Mesenteric fat pad (tissue), 1 donor: ENCODE measurements at places on chromosomes 16 and 17. TPM values are rescaled to one million over a fixed set of nuclear protein-coding genes. Genes with fewer than 3 reads are reported as not detected.

DNA sequence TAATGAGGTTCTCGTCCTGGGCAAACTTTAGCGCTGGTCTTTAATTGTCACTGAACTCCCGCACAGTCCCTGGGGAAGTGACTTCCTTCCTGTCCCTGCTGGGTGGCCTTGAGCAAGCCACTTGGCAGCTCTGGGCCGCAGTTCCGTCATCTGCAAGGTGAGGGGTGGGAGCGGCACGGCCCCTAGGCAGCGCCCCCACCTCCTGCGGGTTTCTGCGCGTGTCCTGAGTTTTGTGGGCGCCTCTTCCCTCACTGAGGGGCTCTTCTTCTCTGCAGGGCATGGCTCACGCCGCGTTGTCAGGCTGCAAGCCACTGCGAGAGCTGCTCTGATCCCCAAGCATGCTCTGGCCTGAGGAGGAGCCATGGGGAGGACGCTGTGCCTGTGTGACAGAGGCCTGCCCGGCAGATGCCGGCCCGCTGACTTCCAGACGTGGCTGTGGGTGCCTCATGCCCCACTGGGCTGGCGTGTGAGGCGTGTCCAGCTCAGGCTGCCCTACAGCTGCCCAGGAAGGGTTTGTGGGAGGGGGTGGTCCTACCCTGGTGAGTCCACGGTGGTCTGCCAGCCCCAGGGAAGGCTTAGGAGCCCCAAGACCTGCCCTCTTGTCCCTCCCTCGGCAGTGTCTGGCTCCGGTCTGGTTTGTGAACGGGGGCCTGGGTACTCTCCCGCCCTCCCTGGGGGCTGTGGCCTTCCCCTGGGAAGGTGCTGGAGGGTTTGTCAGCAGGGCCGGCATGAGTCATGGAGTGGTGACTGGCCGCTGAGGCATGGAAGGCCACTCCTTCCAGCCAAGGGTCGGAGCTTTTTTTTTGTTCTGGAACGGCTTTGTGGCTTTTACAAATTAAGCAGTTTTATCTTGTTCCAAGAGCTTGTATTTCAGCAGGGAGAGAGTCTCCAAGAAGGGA lies 182.0 kb downstream of the SEC14L1 start:
- DNase-seq = peak; percentile 94

- DNase-seq = no peak
Measured at GRCh38 chr16:79047337-79047736, 553.2 kb downstream of the MAF start.

DNA sequence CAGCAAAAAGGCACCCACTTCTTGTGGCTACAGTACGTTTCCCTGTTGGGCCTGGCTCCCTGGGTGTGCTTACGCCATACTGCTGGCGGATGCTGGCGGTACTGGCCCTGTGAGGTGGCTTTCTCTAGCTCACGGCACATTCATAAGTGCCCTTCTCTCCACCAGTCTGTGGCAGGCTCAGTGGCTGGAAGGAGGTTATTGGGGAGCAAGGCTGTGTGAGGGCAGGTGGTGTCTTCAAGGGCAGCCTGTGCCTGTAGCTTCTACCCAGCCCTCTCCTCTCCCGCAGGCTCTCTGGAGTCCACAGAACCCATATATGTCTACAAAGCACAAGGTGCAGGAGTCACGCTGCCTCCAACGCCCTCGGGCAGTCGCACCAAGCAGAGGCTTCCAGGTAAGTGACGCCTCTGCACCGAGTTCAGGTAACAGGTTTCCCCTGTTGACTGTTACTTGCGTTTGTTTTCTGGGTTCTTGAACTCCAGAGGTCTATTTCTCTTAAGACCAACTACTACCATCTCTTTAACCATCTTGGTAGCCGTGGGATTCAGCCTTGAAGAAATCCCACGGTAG lies 20.6 kb downstream of the NTAN1 start:
- peak; percentile 55 for DNase-seq

GRCh38 chr17:494601-495265 lies 142.1 kb upstream of the RPH3AL start:
- DNase-seq = no peak

- peak; percentile 73 for DNase-seq
Measured at GRCh38 chr17:9821921-9822320, at the start of gene GSG1L2. Gene GSG1L2, minus strand, starts transcription at chr17:9822079. Its CDS starts 8 bp downstream, at chr17:9822071.

DNA sequence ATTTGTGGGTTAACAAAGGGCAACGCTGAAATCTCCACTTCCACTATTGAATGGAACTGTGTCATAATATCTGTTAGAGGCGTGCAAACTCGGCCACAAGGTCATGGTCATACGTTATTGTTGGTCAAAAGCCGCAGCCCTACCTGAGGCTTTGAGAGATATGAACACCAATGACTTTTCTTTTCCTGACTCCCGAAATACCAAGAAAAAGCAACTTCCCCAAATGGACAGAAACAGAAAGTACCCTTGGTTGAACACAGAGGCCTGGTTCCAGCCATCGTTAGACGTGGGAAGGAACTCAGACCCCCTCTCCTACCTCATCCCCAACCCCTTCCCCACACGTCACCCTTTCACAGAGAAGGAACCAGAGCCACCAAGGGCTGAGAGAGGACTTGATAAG lies 1.4 kb upstream of the PIK3R5 start:
- DNase-seq = no peak

GRCh38 chr17:45146890-45147580 lies 1.2 kb upstream of the HEXIM1 start:
- no peak for DNase-seq

GRCh38 chr16:69924777-69925191 lies 26.4 kb upstream of the CLEC18A start:
- DNase-seq = peak; percentile 89

- DNase-seq = no peak
Measured at GRCh38 chr16:52805559-52806168, 247.0 kb downstream of the CHD9NB start.

- DNase-seq = no peak
Measured at GRCh38 chr16:74868501-74868900, 93.9 kb upstream of the FA2H start.

- DNase-seq = peak; percentile 97
Measured at GRCh38 chr17:48048384-48049126, 396 bp downstream of the NFE2L1 start.

Gene HOXB9
- 0.58 TPM for total RNA-seq

Gene HAP1
- total RNA-seq = 0.13 TPM

Gene RDM1
- total RNA-seq = not detected

Gene BCL6B
- total RNA-seq = 32.2 TPM
